B cell (primary cell): ENCODE measurements at places on chromosomes 7 and 10. TPM values are rescaled to one million over a fixed set of nuclear protein-coding genes. Genes with fewer than 3 reads are reported as not detected.

Gene SLC39A12
- not detected in 2 replicates for total RNA-seq

DNA sequence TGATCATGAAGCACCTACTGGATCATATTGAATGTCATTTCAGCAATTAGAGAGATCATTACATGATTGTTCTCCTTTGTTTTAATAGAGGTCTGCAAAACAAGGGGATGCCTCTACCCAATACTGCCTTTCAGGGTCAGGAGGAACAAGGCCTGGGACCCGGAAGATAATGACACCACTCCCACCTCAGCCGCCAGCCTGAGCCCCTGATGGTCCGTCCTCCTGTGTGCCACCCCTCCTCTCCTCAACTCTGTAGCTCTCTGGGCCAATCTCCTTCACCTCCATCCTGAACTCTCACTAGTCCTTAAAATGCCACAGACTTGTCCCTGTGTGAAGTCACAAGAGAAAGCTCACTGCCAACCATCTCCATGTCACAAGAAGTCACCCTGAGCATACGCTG is 38.0 kb downstream of the KCNMA1 start:
- H3K27ac ChIP-seq, result no peak overlapping the region
- no peak for DNase-seq
- no peaks in the 10 kb centered on the region for H3K36me3 ChIP-seq
- no peaks in the 10 kb centered on the region for H3K27me3 ChIP-seq
- peaks cover 25% of the 10 kb centered on the region for H3K4me1 ChIP-seq

DNA sequence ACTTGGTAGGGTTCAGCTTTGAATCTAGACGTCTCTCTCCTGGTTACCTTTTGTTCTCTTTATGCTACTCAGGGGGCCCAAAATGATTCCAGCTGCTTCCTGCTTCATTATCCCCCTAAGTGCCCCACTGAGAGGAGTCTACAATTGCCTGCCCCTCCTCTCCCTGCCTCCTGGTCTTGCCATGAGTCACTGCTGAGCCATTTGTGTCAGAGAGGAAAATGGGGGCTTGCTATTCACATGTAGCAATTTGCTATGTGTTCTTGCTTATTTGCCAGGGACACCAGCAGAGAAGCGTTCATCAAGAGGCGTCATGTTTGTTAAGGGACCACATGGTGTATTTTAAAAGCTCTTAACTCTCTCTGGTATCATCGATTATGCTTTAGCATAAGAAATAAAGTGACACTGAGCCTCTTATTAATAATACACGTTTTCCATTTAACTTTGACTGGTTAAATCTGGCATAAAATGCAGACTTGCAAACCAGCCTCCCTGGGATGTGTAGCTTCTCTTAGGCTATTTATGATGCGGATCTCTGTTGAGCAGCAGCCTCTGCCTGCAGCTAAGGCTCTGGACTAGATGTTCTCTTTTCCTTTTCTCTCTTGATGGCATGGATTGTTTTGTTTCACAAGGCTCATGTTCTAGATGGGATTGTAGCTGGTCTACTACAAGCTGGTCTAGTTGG is 239.3 kb downstream of the AUTS2 start:
- H3K4me3 ChIP-seq, result no peak overlapping the region
- DNase-seq, result no peak
- no peaks in the 10 kb centered on the region for H3K27me3 ChIP-seq
- H3K36me3 ChIP-seq, result peaks cover 4% of the 10 kb centered on the region

DNA sequence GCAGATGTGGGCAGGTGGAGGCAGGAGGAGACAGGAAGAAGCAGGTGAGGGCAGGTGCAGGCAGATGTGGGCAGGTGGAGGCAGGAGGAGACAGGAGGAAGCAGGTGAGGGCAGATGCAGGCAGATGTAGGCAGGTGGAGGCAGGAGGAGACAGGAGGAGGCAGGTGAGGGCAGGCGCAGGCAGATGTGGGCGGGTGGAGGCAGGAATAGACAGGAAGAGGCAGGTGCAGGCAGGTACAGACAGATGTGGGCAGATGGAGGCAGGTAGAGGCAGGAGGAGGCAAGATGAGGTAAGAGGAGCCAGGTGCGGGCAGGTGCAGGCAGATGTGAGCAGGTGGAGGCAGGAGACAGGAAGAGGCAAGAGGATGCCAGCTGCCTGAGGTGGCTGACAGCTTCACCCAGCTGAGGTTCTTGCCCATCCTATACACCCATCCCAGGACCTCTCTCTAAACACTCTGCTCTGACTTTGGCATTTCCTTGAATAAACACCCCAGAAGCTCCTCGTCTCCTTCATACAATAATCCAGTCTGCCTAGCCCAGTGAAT is 33.0 kb downstream of the PTPRE start:
- no peak overlapping the region for H3K4me3 ChIP-seq
- DNase-seq, result no peak
- no peaks in the 10 kb centered on the region for H3K4me1 ChIP-seq
- no peaks in the 10 kb centered on the region for H3K36me3 ChIP-seq
- no peak overlapping the region for H3K27ac ChIP-seq

DNA sequence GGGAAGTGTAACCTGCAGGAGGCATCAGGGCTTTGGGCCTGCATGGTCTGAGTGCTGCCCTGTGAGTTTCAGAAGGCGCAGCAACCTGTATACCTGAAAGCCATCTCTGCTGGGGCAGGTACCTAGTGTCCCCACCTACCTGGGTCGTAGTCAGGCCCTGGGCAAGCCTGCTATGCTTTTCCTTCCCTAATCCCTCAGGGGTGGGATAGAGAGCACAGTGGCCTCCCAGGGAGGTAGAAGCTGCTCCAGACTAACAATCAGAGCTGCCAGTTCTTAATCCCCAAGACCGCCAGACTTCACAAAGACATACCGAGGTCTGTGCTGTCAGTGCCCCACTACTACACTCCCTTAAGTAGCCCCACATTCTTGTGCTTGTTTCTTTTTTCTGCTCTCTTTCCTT is 52.0 kb downstream of the PTEN start:
- H3K4me1 ChIP-seq, result peaks cover 32% of the 10 kb centered on the region
- DNase-seq, result no peak
- H3K27me3 ChIP-seq, result no peaks in the 10 kb centered on the region
- peaks cover 14% of the 10 kb centered on the region for H3K36me3 ChIP-seq
